Nephron progenitor cell (in vitro differentiated cells): ENCODE measurements at places on chromosomes 3 and 15.

GRCh38 chr3:50430950-50431435, 71.7 kb upstream of the TMEM115 start:
- DNase-seq = no peak

GRCh38 chr15:52361494-52361893, 65.9 kb upstream of the MYO5C start:
- no peak for DNase-seq

- DNase-seq = no peak
Observed at GRCh38 chr3:184579513-184579912, 17.9 kb downstream of the EPHB3 start.

GRCh38 chr3:11539677-11540076, 104.0 kb downstream of the VGLL4 start:
- no peak for DNase-seq

GRCh38 chr3:71907996-71908395, 123.0 kb upstream of the PROK2 start:
- DNase-seq = no peak
